GM12864 (cell line): ENCODE measurements at places on chromosomes 6 and 20.

DNA sequence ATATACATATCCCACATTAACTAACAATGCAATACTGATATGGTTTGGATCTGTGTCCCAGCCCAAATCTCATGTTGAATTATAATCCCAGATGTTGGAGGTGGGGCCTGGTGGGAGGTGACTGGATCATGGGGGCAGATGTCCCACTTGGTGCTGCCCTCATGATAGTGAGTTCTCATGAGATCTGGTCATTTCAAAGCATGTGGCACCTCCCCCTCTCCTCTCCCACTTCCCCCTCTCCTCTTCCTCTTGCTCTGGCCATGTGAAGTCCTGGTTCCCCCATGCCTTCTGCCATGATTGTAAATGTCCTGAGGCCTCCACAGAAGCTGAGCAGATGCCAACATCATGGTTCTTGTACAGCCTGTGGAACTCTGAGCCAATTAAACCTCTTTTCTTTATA is 71.2 kb downstream of the FYN start:
- no peak for DNase-seq

DNA sequence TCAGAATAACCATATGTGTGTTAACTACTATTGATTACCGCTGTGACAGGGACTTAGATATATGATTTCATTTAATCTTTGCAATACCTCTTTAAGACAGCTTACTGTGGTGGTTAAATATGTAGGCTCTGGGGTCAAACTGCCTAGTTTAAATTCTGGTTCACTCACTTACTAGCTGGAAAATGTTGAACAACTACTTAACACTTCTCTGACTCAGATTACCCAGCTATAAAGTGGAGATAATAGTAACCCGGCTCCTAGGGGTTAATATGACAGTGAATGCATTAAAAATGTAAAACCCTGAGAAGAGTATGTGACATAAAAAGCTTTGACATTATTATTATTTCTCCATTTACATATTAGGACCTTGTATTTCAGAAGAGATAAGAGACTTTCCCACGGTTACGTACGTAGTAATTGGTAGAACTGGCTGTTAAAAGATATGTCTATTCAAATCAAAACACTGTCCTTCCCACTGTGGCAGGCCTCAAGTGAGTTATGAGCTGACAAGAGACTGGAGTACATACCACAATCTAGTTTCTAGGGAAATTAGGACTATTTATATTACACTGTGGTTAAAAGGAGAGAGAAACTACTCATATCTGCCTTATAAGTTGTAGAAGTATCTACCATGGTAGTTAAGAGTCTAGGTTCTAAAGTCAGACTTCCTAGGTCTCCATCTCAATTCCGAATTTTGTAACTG is 4.4 kb upstream of the PLCB1 start:
- DNase-seq, result peak; percentile 18

GRCh38 chr6:24673625-24674024 is 6.7 kb downstream of the ACOT13 start:
- no peak for DNase-seq

GRCh38 chr6:5930143-5930770 is 76.5 kb downstream of the NRN1 start:
- DNase-seq, result no peak

DNA sequence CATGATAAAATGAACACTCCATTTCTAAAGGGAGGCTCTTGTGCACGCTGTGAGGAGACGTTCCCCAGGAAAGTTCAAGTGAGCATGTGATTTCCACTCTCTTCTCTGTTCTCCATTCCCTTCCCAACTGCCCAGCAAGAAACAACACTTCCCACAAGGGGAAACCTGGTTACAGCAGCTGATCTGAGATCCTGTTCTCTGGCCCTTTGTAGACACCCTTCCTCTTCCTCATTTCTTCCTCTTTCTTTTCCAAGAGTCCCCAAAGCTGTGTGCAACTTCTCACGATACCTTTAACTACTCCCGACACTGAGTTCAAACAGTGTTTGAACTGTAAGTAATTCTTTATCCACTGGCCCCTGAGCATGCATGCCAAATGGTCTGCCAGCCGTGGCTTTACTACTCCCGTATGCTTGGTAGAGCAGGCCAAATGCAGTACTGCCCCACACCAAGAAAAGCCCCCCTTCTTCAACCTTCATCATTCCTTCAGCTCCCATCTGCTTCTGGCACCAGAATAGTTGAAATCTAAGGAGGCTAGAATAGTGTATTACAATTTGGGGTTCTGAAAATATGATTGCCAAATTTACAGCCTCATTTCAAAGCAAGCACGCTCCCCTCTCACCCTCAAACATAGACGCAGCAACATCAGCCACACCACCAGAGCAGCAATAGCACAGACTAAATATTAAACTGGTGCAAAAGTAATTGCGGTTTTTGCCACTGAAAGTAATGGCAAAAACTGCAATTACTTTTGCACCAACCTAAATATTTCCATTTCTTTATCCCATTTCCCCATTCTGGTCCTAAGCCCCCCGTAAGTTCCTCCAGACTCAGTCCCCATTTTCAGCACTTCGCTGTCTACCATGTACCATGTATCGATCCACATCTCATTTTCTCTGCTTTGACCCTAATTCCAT is 4.3 kb downstream of the HLA-DMB start:
- no peak for DNase-seq

DNA sequence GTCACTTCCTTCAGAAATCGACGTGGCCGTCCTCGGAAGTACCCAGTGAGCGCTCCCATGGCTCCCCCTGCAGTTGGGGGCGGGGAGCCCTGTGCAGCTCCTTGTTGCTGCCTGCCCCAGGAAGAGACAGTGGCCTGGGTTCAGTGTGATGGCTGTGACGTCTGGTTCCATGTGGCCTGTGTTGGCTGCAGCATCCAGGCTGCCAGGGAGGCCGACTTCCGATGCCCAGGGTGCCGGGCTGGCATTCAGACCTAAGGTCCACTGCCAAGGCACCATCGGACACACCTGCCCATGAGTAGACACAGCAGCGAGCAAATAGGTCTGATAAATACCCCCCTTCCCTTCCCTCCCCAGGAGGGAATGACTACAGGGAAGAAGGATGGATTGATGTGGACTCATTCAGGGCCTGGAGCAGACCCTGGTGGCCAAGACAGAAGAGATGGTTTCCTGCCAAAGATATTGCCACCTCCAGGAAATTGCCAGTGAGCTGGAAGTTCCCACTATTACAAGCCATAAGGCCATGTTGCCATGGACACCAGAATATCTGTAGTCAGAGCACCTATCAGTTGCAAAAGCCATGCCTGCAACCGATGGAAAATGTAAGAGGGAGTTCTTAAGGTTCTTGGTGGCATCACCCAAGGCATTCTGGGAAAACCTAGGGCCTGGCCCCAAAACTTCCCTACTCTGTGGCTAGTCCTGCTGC is 4.2 kb downstream of the TCF19 start:
- no peak for DNase-seq

DNA sequence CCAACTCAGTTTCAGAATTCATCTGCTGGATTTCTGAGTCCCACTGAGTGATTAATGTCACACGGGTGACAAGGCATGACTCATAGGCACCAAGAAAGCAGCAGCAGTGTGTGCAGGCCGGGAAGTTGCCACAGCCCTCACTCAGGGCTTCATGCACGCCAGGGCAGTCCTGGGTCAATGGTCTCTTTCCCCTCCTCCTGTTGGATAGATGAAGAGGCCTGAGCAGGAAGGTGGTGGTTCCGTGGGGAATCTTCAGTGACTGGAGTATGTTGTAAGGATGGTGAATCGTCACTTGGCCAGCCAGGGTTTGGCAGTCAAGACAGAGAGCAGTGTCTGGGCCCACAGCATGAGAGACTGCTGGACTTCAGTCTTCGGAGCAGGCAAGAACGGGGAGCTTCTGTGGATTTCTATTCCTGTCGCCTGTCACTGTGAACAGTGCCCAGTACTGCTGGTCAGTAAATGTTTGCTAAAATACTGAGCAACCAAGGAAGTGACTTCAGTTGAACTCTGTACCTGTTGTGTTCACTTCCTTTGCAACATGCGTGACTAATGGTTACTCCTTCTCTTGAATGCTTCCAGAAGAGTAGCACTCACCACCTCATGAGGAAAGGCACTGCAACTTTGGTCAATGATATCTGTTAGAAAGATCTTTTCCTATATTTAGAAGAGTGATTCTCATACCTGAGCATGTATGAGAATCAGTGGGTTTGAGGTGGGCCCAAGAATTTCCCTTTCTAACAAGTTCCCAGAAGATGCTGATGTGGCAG is 62.0 kb upstream of the CD93 start:
- DNase-seq, result peak; percentile 40

DNA sequence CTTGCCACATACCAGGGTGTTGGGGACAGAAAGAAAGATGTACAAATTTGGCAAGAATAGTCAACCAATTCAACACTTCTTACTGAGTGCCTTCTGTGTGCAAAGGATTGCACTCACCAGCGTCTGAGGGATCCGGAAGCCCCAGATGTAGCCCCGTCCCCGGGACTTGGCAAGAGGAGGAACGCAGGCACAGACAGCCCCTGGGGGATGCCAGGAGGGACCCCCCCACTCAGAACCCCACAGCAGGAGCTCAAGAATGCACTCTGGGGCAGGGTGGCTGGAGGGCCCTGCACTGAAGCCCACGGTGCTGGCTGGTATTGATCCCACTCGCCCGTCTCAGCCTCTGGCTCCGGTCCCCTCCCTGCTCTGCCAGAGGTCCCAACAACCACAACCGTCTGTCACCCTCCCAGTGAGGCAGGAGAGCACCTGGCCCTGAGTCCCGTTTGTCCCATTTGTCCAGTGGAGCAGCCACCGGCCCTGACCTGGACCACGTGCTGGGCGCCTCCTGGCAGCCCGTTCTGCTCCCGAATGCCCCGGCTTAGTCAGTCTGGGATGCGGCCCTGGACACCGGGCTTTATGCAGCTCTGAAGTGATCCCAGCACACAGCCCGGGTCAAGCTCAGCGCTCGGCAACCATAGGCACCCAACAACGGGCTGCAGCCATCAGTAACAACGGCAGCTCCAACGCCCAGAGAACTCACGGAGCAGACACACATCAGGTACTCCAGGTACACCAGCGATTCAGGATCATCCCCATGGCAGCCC is 128.7 kb downstream of the DLL1 start:
- no peak for DNase-seq

DNA sequence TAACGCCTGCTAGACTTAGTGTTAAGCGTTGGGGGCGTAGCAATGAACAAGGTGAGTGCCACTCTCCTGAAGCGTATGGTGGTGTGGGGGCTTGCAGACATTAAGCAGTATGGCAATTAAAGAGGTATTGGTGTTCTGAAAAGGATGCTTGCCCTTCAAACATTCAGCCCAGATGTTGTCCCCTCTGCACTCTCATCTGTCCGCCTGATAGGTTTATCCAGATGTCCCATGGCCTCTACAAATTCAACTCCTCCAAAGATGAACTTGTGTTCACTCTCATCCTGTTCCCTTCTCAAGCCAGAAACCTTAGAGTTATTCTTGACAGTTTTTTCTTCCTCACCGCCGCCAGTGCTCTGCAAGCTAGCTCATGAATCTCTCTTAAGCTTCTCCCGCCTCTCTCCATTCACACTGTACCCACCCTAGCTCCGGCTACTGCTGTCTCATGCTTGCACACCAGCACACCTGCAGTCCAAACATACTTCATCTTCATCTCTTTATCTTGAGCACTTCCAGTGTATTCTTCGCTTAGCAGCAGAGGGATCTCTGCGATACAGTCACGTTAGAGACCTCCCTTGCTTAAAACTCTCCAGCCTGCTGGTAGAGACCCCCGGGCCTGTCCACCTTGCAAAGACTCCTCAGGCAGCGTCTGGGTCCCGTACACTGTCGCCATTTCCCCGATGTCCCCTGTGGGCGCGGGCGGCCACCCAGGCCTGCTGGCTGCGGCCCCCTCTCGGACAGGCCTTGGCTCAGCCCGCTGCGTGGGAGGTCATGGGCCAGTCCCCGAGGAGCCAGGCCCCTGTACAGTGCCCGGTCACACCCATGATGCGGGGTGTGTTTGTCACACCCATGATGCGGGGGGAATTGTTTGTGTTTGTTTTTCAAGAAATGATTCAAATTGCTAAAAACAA is 962 bp downstream of the DDX27 start:
- no peak for DNase-seq

DNA sequence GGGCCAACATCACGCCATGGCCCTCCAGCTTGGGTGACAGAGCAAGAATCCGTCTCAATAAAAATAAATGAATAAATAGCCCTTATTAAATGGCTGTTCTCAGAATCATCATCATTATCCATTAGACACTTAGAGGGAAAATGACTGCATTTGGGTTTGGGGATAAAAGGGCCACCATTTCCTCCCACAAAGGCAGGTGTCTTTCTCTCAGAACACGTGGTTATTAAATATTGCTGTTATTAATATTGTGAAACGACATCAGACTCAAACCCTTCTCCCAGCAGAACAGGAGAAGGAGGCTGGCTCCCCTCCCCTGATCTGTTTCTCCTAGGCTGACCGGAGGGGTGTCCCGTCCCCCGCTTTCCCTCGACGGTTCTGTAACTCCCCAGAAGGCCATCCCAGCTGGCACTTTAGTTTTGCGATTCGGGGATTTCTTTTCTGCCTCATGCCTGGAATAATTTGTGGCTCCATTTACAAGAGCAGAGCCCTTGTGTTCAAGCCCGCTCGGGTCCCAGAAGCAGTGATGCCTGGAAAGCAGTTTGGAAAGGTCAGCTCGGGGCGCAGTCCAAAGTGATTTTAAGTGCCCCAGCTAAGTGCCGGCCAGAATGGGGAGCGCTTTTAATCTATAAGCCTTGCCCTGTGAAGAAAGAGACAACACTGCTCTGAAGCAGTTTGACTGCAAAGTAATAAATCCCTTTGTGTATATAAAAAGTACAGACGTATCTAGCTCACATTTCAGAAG is 41.9 kb downstream of the EYA2 start:
- DNase-seq, result no peak
